ENCODE measurements at places on chromosomes 4 and X.

- no peak for DNase-seq
Observed at GRCh38 chr4:169131556-169132208, 121.6 kb upstream of the CBR4 start.

DNA sequence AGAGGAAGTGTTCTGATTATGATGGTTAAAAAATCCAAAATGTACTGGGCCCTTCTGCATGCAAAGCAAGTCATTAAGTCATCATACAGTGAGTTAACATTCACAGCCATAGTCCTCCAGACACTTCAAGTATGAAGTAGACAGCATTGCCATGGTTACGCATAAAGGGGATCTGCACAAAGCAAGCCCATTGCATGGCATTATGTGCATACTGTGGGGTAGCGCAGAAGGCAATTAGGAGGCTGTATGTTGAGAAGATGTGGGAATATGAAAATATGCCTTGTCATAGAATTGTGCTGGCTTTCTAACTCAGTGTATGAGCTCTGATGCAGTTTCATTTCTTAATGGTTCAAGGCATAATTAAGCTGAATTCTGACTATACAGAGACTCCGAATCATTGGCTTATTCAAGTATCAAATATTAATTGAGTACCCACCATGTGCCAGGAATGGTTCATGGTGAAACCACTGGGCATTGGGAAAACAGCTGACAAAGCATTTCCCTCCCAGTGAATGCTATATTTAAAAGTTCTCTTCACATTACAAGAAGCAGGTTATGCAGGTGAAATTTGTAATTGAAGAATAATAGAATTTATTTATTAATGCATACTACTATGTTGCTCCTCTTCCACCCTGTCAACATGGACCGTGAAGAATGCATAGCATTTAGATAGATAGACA lies 588.9 kb downstream of the ZNF674 start:
- no peak for DNase-seq

GRCh38 chr4:22515145-22515887 lies 550 bp downstream of the ADGRA3 start:
- DNase-seq = peak; percentile 18

DNA sequence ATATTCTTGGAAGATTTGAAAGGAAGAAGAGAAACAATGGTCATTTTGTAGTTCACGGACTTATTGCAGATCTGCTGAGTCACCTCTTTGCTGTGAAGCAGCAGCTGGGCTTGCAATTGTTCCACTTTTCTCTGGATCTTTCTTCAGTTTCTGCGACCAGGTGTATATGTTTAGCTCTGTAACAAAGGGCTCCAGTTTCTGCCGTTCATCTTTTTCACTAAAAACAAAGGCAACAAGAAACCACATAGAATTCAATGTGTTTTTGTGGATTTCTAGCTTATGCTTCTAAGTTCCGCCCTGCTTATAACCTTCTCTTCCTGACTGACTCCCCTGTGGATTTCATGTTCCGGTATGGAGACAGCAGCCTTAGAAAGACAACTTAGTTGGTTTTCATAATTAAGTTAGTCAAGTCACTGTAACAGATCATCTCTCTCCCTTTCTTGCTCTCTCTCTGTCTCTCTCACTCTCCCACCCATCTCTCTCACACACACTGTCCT lies 121.6 kb upstream of the EPHA5 start:
- DNase-seq = no peak

GRCh38 chr4:159240046-159240445 lies 137.2 kb downstream of the RAPGEF2 start:
- DNase-seq = no peak

DNA sequence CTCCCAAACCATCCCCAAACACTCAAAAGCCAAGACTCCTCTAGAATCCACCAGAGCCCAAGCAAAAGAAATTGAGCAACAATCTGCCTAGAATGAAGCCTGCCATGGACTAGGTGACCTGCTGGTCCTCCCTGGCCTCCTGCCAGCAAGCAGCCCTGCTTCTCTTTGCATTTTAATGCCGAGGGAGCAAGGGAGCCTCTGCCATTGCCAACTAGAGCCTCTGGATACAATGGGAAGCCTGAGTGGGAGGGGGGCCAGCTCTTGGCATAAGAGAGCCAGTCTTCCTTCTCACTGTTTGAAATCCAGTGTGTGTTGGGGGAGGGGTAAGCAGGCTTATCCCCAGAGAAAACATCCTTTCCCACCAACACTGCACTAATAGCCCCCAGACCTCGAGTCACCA lies 1.5 kb upstream of the GDPD2 start:
- DNase-seq = no peak

- DNase-seq = no peak
Observed at GRCh38 chrX:20452487-20452886, 185.8 kb upstream of the RPS6KA3 start.

GRCh38 chr4:124491361-124492145 lies 221.0 kb downstream of the ANKRD50 start:
- DNase-seq = no peak

- DNase-seq = no peak
Observed at GRCh38 chr4:8785656-8786142, 85.9 kb downstream of the HMX1 start.

- DNase-seq = no peak
Observed at GRCh38 chr4:124872659-124873058, 160.1 kb upstream of the ANKRD50 start.

Data from CD4-positive, alpha-beta T cell (primary cell).